Osteocyte (in vitro differentiated cells): ENCODE measurements at places on chromosomes 2 and 18. TPM values are rescaled to one million over a fixed set of nuclear protein-coding genes. Genes with fewer than 3 reads are reported as not detected.

SEC11C gene
- 28.2 and 31.2 TPM in 2 replicates for total RNA-seq

SIGLEC15 gene
- total RNA-seq = 0.13 and 0.37 TPM in 2 replicates

PSTPIP2 gene
- 4.5 TPM in 2 replicates for total RNA-seq

GRCh38 chr2:149562324-149562723, 25.3 kb downstream of the MMADHC start:
- H3K36me3 ChIP-seq = peaks cover 12% of the 10 kb centered on the region
- H3K4me3 ChIP-seq = no peak overlapping the region
- peaks cover 14% of the 10 kb centered on the region for H3K4me1 ChIP-seq
